Small intestine (tissue), 16 donors: ENCODE measurements at places on chromosomes 16 and 17.
A peak's percentile ranks its signal among the peaks of the same experiment; 100 is the strongest.

GRCh38 chr17:6677158-6677831, 25.7 kb downstream of the C17orf100 start:
- DNase-seq, result no peak

DNA sequence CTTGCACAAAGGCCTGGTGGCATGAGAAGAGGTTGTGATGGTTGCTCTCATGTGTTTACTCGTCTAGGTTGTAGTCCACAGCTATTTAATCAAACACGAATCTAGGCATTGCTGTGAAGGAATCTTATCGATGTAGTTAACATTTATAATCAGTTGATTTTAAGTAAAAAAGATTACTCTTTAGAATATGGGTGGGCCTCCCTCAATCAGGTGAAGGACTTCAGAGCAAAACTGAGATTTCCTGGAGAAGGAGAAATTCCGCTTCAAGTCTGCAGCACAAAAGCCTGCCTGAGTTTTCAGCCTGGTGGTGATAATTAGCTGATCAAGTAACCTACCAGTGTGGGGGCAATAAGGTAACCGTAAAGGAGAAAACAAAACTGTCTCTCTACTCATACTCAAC, 523.6 kb downstream of the GRIN2A start:
- DNase-seq, result no peak

- no peak for DNase-seq
Observed at GRCh38 chr17:47989700-47990099, 18.8 kb downstream of the CDK5RAP3 start.

DNA sequence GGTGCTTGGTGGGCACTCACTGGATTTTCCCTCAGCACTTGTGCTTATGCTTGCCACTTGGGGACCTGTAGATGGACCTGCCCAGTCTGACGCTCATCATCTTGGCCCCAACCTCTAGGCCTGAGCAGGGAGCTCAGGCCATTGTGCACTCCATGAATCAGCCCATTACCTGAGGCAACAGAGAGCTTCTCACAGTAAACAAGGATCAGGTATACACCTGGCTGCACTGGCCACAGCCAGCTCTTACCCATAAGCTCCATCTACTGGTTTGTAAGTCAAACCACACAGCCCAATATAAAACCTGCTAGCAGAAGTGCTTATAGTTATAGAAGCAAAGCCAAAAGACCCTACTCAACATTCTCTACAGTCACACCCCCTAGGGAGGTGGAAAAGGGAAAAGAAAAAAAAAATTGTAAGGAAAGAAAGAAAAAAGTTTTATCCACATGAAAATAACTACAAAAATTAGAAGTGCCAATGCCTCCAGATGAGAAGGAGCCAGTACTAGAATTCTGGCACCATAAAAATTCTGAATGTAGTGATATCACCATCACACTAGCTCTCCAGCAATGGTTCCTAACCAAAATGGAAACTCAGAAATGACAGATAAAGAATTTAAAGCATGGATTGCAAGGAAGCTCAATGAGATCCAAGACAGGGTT, 87.8 kb upstream of the CDH5 start:
- DNase-seq, result no peak

GRCh38 chr16:1647856-1648255, 30.2 kb upstream of the JPT2 start:
- no peak for DNase-seq

DNA sequence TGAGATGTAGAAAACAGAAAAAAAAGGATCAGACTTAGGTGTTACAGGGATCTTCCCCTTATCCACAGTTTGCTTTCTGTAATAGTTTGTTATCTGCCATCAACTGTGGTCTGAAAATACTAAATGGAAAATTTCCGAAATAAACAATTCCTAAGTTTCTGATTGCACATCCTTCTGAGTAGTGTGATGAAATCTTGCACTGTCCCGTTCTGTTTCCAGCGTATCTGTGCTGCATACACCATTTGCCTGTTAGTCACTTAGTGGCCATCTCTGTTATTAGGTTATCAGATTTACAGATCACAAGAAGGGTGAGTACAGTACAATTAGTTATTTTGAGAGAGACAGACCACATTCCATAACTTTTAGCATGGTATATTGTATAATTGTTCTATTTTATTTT, 185.6 kb upstream of the CPHXL start:
- DNase-seq, result no peak

DNA sequence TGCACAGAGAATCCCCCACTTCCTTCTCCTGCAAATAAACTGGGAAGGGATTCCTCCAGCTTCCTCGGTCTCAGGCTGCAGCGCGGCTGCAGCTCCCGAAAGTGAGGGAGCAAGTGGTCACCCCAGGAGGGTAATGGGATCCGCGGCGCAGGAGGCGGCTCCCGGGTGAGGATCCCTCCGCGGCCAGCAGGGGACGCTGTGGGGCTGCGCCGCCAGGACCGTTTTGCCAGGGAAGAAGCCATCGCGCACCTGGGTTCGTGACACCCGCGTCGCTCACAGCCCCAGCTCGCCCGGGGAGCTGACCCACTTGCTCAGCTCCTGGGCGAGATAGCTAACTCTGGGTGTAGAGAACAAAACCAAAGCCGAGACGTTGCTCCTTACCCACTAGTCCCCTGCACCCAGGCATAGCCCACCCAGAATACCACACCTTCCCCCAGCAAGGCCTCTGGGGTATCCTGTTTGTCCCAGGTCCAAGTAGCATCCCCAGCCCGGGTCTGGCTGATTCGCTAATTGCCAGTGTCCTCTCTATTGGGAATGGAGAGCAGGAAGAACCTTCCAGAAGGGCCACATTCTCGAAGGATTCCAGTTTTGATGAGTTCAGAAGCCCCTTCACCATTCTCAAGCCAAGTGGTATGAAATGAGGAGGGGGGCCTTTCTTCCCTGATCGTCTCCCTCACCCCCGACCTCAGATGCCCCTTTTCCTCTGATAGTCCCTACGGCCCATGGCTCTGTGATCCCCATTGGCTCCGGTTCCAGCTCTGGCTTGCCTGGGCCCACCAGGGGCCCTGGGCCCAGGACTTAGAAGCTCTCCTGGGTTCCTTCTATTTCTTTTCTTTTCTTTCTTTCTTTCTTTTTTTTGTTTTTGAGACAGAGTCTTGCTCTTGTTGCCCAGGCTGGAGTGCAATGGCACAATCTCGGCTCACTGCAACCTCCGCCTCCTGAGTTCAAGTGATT, 14.1 kb downstream of the CYGB start:
- DNase-seq, result peak; percentile 68

GRCh38 chr17:56897646-56898424, 16.0 kb downstream of the TRIM25 start:
- no peak for DNase-seq
